ENCODE measurements at places on chromosomes 12 and 14.

GRCh38 chr14:64720131-64720576, 15.9 kb downstream of the PLEKHG3 start:
- no peak for DNase-seq

DNA sequence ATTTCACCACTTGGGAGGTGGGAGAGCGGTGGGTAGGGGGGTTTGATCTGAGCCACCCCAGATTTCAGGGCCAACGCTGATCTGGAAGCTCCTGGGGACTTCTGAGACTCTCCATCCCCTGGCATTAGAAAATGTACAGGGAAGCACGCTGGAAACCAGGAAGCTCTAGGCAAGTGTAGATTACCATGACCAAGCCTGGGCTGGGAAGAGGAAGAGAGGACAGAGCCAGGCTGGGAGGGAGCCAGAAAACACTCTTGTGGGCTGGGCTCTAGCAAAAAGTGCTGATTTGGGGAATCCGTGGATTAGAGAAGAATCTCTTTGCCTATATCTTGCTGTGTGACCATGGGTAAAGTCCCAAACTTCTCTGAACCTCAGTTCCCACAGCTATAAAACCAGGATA, 236.7 kb downstream of the BCL11B start:
- no peak for DNase-seq

GRCh38 chr12:104747330-104747729, 210.8 kb downstream of the SLC41A2 start:
- DNase-seq, result no peak

DNA sequence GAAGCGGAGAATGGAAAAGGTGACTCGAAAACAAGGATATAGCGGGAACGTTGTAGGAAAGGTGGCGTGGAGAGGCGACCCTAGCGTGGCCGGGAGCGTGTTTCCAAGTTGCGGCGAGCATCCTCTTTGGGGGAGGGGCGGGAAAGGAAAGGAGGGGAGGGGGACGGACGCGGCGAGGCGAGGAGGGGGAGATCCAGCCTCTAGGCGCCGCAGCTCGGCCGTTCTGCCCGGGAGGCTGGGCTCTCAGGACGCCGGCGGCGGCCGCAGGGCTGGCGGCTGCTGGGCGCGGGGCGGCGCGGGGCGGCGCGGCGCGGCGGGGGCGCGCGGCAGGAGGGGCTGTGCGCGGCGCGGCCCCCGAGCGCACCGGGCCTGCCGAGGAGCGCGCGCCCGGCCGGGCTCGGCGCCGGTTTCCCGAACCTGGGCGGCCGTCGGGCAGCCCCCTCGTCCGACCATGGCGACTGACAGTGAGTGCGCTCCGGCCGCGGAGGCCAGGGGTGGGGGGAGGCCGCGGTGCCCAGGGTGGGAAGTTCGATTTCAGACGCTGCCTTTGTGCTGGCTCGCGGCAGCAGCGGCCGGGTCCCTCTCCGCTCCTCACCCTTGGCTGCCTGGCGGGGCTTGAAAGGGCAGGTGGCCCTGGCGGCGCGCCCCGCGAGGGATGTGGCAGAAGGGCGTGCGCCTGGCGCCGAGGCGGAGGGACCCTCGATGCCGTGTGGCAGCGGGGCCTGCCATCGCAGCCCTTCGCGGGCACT, 50.3 kb downstream of the SNAPC1 start:
- no peak for DNase-seq

DNA sequence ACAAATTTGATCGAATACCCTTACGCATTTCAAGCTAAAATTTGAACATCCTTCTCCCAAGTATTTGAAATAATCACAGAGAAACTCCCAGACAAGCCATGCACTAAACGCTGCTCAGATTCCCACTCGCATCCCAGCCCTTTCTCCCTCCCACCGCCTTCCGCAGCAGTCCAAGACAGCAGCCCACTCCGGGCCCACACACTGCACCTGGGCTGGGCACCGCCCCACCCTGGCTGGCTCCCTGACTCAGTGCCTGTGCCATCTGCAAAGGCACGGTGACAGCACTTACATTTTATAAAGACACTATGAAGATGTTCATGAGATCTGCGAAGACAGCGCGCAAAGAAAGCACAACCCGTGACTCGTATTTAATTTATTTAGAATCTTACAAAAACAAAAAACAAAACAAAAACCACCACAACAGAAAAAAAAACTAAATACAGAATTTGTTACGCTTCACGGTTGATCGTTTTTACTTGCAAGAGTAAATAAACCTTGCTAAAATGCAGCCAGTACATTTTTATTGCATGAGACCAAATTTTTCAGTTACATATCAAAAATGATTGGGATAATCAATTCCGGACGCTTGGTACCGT, 17.2 kb upstream of the CDK2AP1 start:
- DNase-seq, result no peak

- no peak for DNase-seq
These were observed 32.7 kb downstream of the KDM5A start for GRCh38 chr12:356276-356988.

DNA sequence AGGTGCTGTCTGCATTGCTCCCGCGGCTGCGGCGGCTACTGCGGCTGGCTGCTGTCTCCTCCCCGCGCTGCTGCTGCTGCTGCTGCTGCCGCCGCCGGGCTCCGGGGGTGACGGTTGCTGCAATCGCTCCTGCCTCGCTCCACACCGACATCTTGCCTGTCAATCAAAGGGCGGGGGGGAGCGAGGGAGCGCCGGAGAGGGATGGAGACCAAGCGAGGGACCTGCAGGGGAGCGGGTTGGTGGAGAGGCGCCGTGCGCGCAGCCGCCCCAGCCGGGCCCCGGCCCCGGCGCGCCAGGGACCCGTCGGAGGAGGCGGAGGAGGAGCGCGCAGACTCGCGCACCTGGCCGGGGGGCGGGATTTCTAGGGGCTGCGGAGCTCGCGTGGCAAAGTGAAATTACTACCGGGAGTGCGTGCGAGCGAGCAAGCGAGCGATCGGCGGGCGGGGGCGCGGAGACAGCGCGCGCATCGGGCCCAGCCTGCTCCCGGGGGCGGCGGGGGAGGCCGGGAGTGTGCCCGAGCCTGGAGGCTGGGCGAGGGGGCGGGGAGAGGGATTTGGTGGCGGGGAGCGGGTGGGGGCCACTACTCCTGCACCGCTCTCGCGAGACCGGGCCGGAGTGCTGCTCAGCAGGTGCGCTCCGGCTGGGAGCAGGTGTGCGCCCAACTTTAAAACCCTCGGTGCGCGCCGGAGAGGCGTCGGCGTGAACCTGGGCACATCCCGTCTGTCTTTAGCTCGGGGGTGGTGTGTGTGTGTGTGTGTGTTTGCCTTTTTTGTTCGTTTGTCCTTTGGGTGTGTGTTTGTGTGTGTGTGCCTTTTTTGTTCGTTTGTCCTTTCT, at the start of gene KSR2:
TSS of gene KSR2 (minus strand) at position 165 of the 834 bp plus-strand sequence. CDS start 735 bp downstream, outside the sequence.
- DNase-seq, result peak; percentile 18

- DNase-seq, result no peak
These were observed 39.6 kb downstream of the IQSEC3 start for GRCh38 chr12:106118-106591.

GRCh38 chr14:51460011-51460410, 191.7 kb upstream of the FRMD6 start:
- no peak for DNase-seq

- DNase-seq, result no peak
These were observed 1.6 kb downstream of the ZFP36L1 start for GRCh38 chr14:68791078-68791901.

- no peak for DNase-seq
These were observed 21.0 kb downstream of the RTN1 start for GRCh38 chr14:59849411-59850130.

- no peak for DNase-seq
These were observed 40.0 kb upstream of the ATF1 start for GRCh38 chr12:50723865-50724264.

DNA sequence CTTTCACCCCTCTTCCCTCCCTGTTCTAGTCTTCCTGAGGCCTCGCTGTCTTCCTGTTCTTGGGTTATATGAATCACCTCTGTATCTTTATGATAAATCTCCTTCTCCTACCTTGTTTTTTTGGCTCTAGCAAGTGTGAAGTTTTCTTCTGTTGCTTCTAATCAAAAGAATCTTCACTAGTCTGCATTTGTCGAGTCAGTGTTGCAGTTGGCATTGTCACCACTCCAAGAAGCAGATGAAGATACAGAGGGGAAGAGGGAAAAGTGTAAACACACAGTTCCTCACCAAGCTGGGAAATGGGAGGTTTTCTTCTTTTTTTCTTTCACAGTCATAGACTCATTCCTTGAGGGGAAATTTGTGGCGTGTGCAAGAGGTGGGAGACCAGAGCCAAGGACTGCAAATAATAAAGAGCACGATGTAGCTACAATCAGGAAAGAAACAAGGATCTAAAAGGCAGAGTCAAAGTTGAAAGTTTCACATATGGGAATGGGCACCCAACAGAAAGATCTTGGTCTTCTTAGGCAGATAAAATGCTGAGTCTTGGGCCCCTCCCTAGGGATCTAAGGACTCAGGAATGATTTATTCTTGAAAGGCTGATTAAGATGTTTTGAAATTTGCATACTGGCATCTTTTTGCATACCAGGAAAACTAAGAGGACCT, 22.2 kb upstream of the PRICKLE1 start:
- DNase-seq, result no peak

GRCh38 chr12:89621521-89621920, 87.1 kb downstream of the ATP2B1 start:
- DNase-seq, result no peak

- DNase-seq, result peak; percentile 85
These were observed at the start of gene PGAM5 for GRCh38 chr12:132710405-132711079. Gene PGAM5 (plus strand): TSS chr12:132710842. CDS start chr12:132710877, 35 bp downstream.

DNA sequence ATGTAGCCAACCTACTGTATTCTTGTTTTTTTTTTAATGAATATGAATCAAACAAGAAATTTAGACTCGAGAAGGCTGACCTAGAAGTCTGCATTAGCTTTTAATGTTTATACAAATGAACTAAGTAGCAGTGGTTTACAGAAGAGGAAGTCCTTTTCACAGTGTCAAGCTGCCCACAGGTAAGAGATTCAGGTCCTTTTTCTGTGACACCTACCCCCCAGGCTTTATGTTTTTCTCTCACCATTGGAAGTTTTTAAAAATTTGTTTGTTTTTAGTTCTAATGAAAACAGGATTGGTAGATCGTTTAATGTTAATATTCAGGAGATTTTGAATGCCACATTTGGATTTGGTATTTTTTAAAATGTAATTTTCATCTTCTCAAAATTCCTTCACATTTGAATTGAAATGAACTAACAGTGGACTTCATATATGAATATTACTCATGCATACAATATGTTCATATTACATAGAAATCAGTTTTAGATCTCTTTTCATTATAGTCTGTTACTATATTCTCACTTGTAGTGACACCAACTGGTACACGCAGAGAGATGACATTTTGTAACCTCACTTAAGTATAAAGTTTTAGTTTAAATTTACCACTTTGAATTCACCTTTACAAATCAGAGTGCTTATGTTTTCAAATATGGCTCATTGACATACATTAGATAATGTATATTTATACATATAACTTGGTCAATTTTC, 29.7 kb downstream of the ATF7IP start:
- DNase-seq, result no peak

- no peak for DNase-seq
These were observed 155.0 kb upstream of the C14orf180 start for GRCh38 chr14:104424406-104425072.

DNA sequence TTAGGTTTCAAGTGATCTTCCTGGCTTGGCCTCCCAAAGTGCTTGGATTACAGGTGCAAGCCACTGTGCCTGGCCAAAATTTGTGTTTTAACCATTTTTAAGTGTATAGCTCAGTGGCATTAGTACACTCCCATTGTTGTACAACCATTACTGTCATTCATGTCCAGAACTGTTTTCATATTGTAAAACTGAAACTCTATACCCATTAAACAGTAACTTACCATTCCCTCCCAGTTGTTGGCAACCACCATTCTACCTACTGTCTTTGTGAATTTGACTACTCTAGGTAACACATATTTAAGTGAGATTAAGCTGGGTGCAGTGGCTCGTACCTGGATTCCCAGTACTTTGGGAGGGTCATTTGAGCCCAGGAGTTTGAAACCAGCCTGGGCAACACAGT, 67.3 kb upstream of the KCNH3 start:
- DNase-seq, result no peak

GRCh38 chr12:25041006-25041741, 92.3 kb upstream of the BCAT1 start:
- no peak for DNase-seq

DNA sequence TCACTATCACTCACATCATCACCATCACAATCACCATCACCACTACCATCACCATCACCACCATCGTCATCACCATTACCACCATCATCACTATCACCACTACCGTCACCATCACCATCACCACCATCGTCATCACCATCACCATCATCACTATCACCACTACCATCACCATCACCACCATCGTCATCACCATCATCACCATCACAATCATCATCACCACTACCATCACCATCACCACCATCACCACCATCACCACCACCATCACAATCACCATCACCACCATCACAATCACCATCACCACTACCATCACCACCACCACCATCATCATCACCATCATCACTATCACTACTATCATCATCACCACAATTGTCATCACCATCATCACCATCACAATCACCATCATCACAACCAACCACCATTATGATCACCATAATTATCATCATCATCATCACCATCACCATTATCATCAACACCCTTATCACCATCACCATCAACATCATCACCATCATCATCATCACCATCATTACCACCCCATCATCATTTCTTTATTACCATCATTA, 90.8 kb downstream of the DICER1 start:
- no peak for DNase-seq

DNA sequence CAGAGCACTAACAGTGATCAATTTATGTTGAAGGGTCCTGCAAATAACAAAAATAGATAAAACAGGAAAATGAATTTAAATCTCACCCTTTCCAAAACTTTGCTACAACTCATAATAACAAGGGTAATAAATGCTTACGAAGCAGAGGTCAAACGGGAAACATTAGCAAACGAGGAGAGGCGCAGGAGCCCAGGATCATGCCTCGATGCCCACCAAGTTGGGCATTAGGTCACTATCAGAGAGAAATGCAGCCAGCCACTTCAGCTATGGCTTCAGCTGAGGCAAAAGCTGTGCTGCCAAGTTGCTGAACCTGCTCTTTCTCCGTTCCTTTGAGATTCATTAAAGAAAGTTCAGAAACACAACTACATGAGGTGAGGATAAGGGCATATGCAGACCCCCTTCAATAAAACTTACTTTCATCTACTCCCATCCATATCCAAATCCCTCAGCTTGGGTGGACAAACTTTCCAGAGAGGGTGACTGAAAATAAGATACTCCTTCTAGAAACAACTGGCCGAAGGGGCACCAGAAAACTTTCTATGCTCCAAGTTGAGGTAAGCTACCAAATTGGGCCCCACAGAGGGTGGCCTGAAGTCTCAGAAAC, 7.9 kb downstream of the NKX2-1 start:
- DNase-seq, result no peak

DNA sequence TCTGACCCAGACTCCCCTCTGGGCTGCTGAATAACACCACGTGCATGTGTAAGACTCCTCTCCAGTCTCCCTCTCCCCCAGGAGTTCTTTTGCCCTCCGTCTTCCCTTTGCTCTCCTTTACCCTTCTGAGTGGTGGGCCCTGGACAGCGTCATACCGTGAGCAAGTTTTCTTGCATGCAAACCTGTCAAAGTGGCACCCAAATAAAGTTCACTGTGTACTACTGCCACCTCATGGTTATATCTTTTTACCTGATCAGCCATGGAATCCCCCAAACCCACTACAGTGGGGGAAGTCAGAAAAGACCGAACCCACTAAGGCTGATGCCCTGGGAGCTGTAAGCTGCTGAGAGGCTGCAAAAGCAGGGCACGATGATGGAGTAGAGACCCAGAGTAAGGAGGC, 131.1 kb upstream of the VRK1 start:
- no peak for DNase-seq

GRCh38 chr12:81499809-81500208, 259.3 kb downstream of the PPFIA2 start:
- DNase-seq, result no peak

- DNase-seq, result no peak
These were observed 54.4 kb upstream of the PLEKHG7 start for GRCh38 chr12:92648242-92649031.

- DNase-seq, result no peak
These were observed 64.4 kb downstream of the NUAK1 start for GRCh38 chr12:106074361-106074705.

Measured in stimulated activated CD4-positive, alpha-beta T cell treated with anti-CD3 and anti-CD28 coated beads, Interleukin-1b, Interleukin-23, amount 100 ng/mL, for 1 hour (primary cell).